Stimulated activated CD4-positive, alpha-beta T cell treated with anti-CD3 and anti-CD28 coated beads, TNF-alpha, amount 100 ng/mL, for 48 hours (primary cell): ENCODE measurements at places on chromosomes 6 and 20.

DNA sequence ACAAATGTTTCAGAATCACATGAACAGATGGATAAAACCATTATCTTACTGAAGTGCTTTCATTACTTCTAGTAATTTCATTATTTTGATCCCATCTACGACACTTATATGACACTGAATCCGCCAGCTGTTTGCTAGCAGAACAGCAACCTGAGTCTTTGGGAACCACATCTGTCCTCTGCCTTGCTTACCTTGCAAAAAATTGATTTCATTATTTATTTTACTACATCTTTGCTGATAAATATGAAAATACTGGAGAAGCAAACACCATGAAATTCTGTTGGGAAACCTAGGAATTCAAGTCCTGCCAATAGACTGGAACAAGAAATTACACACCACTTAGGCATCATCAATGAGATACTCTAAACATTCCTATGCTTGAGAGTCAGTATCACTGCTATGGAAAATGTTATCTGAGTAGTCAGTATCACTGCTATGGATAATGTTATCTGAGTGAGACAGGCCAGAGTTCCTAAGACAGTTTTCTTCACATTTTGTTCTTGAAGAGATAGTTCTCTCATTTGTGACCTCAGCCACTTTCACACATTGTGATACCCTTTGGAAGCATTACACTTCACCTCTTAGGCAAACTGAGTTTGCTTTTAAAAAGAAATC lies 91.9 kb downstream of the PDE10A start:
- DNase-seq, result no peak

DNA sequence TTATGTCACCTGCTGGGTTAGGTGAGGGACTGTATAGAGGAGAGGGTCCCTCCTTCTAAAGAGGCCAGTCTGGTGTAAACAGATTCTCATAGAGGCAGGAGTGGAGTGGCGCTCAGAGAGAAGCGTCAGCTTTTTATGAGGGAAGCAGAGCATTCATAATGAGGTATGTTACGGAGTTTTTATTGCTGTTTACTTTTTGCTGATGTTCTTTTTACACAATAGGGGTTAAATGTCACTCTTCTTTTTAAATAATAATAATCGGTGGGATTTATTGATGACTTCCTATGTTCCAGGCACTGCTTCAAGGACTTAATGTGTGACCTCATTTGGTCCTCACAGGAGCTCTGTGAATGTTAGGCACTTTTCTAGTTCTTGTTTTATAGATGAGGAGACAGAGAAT lies 79.9 kb downstream of the L3MBTL3 start:
- no peak for DNase-seq

DNA sequence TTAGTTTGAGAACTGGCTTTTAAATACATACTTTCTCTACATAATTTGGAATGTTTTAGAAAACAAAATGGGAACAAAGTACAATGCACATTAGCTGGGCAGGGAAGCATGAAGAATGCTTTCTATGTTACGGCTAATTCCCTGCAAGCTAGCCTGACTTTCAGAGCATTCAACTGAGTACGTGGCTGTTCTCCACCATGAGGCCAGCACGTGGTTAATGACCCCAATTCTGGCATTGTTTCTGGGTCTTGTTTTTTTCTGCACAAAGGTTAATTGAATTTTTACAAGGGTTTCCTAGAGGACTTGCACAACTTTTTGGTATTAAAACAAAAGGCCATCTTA lies 208.6 kb upstream of the AGPAT4 start:
- DNase-seq, result no peak

- DNase-seq, result no peak
Measured at GRCh38 chr6:52399511-52400312, 20.4 kb upstream of the EFHC1 start.

- DNase-seq, result no peak
Measured at GRCh38 chr20:43189554-43190331, at the start of gene PTPRT. Gene PTPRT (minus strand): TSS chr20:43189906. CDS start chr20:43189733, 173 bp downstream.

- DNase-seq, result no peak
Measured at GRCh38 chr6:119609865-119610264, 260.3 kb upstream of the MAN1A1 start.

DNA sequence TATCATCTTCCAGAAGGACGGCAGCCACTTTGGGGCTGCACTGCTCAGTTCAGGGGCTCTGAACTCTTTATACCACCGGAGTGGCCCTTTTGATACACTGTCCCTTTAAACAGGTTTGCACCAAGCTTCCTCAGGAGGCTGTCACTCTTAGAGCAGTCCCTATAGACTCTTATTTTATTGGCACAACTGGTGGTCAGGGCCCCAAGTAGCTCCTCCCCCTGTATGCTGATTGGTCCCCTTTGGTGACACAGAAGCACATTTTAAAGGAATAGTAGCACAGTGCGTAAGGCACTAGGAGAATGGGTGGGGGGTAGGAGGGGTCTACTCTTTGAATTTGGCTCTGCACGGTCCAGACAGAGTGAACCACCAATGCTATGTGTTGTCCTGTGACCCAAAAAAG lies 122.6 kb upstream of the MLN start:
- no peak for DNase-seq

GRCh38 chr6:16712931-16713484 lies 48.3 kb downstream of the ATXN1 start:
- no peak for DNase-seq

GRCh38 chr6:137866200-137866913 lies 702 bp upstream of the TNFAIP3 start:
- DNase-seq, result no peak

GRCh38 chr6:148528292-148528691 lies 185.7 kb downstream of the SASH1 start:
- DNase-seq, result no peak

DNA sequence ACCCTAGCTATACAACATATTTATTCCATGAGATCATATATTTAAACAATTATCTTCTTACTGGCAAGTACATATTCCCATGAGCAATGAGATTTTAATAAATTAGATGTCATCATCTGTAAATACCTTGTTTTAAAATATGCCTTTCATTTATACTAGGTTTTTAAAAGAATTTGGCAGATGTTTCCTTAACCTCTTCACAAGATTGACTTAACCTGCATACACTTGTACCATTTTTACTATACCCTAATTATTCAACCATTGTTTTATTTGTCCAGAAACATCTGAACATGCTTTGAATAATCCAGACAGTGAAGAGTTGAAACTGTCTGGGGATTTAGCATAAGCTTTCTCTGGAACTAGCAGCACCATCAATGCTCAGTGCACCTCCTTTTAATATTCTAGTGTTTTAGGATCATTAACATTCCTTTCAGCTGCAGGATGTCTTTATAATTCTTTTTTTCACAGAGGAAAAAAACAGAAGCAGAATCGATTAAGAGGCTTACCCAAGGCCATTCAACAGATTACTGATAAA lies 188.0 kb upstream of the TENT5A start:
- no peak for DNase-seq

DNA sequence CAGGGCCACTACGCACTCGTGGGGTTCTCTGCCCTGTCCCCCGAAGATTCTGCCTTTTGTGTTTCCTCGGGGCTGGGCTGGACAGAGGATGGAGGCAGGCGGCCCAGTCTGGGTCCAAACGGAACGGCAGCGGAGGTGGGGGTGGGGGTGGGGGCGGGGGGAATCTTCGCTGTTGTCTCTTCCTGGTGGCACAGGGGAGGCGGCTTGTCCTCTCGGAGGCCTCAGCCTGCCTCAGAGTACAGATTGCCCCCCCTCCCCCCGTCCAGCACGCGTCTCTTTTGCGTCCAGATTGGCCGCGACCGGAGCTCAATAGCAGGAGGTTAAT lies 1.4 kb upstream of the INSM1 start:
- DNase-seq, result no peak

DNA sequence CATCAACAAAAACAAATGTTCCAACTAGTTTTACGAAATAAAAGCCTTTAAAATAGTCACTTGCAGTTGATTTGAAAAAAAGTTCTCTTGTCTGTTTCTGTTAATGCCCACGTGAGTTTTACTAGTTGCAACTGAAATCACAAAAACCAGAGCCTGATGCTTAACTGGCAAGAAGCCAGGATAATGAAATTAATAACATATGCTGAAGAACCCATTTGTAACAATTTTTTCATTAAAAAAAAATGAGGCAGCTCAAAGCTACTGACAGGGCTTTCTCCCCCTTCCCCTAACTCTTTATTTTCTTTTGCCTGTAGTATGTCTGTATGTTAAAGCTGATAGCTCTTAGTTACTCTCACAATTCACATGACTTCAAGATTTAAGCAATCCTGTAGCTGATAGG lies 132.7 kb upstream of the EYA4 start:
- DNase-seq, result no peak

- no peak for DNase-seq
Measured at GRCh38 chr6:27043244-27043643, 204.3 kb upstream of the PRSS16 start.

DNA sequence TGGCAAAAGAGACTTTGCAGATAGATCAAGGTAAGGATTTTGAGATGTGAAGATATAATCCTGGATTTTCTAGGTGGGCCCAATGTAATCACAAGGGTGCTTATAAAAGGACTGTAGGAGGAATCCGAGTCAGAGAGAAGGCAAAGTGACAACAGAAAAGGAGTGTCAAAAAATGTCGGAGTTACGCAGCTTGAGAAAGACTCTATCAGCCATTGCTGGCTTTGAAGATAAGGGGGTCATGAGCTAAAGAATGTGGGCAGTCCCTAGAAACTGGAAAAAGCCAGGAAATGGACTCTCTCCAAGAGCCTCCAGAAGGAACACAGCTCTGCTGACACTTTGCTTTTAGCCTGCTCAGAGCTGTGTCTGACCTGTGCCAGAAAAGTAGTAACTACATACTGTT lies 8.7 kb upstream of the RWDD1 start:
- DNase-seq, result no peak

- no peak for DNase-seq
Measured at GRCh38 chr6:2624177-2624576, 126.5 kb downstream of the MYLK4 start.

- DNase-seq, result no peak
Measured at GRCh38 chr6:118325220-118325860, 222.8 kb upstream of the PLN start.

GRCh38 chr6:160358225-160359119 lies 10.3 kb downstream of the SLC22A3 start:
- DNase-seq, result no peak

GRCh38 chr20:19347943-19348456 lies 135.6 kb downstream of the SLC24A3 start:
- DNase-seq, result no peak

GRCh38 chr6:125818225-125818657 lies 27.5 kb downstream of the NCOA7 start:
- no peak for DNase-seq

GRCh38 chr20:60192326-60192725 lies 234.1 kb downstream of the CDH26 start:
- DNase-seq, result no peak

DNA sequence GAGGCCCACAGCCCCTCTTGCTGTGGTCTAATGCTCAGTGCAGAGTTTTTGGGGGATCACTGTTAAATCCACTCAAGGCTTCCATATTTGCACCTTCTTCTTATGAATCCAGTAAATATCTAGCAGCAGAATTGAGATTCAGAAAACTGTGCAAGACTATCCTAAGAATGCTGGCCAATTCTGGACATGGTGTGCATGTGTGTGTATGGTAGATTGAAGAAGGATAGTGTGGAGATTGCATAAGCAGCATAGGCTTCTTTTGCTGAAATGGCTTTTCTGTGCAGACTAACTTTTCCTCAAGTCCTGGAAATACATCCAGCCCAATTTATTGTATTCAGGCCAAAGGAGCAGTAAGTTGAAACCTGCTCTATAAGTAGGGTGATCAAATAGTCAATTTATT lies 39.7 kb downstream of the FBXO9 start:
- DNase-seq, result no peak

GRCh38 chr6:17021539-17021889 lies 80.3 kb upstream of the STMND1 start:
- no peak for DNase-seq

DNA sequence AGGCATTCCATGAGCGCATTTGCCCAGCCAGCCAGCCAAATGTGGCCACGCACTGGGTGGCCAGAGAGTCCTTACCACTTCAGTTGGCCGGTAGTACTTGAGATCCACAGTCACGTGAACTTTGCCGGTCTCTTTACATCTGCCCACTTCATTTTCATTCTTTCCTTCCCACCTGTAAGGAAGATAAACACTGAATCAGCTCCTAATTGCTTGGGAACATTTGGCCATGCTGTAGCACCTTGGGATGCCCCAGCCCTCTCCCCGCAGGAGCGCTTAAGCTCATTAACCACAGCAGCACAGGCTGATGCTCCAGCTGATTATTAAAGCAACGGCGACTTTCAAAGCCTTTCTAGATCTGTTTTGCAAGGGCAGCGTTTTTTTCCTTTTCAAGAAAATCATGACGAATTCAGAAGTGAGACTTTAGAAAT lies 116.6 kb downstream of the FOXC1 start:
- no peak for DNase-seq

DNA sequence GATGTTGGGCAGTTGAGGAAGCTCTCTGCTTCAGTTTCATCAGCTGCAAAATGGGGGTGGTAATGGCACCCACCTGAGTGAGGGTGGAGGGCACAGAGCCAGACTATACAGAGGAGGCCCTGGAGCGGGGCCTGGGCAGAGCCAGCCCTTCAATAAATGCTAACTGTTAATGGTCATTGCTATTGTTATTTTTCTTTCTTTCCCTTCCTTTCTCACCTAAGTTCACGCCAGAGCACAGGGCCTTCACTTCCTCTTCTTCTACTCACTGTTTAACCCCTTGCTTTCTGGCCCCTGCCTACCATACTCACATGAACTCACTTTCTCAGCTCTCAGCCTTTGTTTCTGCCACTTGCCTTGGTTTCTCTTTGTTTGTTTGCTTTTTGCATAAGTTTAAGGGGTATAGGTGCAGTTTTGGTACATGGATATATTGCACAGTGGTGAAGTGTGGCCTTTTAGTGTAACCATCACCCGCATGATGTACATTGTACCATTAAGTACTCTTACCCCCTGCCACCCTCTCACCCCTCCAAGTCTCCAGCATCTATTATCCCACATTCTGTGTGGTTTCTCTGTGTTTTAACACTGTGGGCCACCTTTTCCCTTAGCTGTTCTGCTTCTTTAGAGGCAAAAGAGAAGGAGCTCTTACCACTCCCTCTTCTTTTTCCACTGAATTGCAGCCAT lies 7.5 kb upstream of the RREB1 start:
- DNase-seq, result no peak
